ENCODE measurements at places on chromosomes 2 and 18.

- no peak for DNase-seq
Measured at GRCh38 chr2:152479282-152479681, 144.3 kb downstream of the FMNL2 start.

DNA sequence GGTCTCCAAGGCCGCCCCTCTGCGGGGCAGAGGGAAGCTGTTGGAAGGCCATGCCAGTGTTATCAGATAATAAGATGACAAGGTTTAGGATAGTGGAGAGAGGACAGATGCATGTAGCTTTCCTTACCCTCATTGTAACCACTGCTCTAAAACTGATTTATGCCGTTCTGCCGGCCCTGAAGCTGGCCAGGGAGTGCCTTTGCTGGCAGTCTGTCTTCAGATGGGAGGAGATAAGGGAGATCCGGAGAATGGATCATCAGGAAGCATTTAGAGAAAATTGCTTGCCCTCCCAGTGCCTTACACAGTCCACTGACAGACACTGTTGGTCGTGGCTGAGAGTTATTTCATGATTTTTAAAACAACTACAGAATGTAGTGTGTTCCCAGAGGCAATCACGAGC lies 35.4 kb upstream of the MYO3B start:
- no peak for DNase-seq

GRCh38 chr2:94762600-94762999 lies 108.6 kb upstream of the TEKT4 start:
- DNase-seq: no peak

- no peak for DNase-seq
Measured at GRCh38 chr2:200448455-200448854, 61.4 kb downstream of the KCTD18 start.

DNA sequence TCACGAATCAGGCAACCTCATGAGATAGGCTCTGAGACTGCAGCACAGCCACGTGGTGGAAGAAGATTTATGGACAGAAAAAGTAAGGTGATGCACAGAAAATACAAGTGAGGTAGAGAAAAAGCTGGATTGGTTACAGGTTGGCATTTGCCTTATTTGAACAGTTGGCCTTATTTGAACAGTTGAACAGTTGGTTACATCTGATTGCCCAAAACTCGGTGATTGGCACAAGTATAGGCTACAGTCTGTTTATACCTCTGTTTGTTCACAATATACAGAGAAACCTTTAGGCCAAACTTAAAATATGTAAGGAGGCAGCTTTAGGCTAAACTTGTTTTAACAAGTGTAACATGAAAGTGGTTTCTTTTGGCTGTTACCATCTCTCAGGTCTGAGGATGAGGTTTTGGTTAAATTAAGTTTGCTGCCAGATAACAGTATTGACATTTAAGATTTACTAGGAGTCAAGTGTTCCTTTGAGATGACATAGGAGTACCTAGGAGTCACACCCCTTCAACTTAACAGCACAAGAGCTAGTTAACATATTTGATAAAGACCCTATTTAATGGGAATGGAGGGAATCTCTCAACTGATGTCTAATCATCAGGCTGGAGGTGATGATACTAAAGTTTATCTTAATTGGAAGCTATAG lies 16.5 kb upstream of the GPR155 start:
- no peak for DNase-seq

- DNase-seq: no peak
Measured at GRCh38 chr2:86027196-86027921, 78.3 kb downstream of the POLR1A start.

DNA sequence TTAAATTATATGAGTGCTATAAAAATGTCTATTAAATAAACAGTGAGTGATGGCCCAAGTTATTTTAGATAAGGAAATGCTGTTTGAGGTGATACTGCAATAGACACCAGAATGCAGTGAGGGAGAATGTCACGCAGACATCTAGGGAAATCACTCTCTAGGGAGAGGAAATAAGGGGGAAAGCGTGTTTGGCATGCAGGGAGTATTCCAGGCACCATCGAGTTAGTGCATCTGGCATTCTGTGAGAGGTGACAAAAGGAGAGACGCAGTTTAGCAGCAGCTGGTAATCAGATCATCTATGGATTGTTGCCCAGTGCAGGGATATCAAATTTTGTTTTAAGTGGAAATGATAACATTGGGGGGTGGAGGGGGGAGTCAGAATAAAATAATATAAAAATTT lies 175.4 kb upstream of the NETO1 start:
- DNase-seq: no peak

- no peak for DNase-seq
Measured at GRCh38 chr18:5429681-5430080, 114.1 kb downstream of the EPB41L3 start.

GRCh38 chr2:139067072-139067471 lies 286.9 kb upstream of the NXPH2 start:
- no peak for DNase-seq

- no peak for DNase-seq
Measured at GRCh38 chr18:14117606-14118005, 14.6 kb downstream of the ZNF519 start.

DNA sequence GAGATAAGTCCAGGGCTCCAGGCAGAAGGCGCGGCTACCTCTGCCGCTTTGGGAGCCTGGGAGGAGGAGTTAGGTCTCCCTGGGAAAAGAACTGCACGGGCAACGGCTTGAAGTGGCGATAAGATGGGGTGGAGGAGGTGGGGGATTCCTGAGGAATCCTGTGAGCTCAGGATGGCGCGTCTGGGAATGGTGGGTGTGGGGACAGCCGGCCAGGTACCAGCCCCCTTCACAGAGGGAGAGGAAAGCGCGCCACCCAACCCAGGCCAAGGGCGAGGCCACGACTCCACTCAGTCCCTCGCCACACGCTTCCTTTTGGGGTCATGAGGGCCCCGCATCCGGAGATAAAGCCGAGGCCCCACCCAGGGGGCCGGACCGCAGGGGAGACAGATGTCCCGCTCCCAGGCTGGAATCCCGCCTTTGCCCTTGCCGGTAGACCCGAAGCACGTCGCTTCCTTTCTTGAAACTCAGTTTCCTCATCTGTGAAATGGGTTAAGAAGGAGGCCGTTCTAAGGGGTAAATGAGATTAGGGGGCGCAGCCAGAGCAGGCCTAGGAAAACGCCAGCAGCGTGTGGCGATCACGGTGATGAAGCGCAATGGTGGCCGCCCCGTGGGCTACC lies 1.7 kb upstream of the CTDSP1 start:
- no peak for DNase-seq

- DNase-seq: no peak
Measured at GRCh38 chr2:211846714-211847113, 691.9 kb downstream of the ERBB4 start.

DNA sequence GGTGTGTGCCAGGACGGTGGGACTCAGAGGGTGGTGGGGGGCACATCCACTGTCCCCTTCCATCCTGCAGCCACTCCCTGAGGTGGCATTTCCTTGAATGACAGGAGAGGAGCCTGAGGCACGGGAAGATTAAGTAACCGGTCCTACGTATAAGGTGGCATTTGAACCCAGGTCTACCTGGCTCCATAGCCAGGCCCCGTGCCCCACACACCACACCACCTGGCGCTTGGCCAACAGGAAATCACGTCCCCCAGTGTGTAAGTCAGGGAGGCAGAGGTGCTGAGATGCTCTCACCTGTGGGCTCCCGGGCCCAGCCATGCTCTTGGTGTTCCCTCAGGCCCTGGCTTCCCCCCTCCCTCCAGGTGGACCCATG lies 53.7 kb downstream of the HPCAL1 start:
- DNase-seq: no peak

- no peak for DNase-seq
Measured at GRCh38 chr2:42359304-42359964, 1.6 kb downstream of the COX7A2L start.

DNA sequence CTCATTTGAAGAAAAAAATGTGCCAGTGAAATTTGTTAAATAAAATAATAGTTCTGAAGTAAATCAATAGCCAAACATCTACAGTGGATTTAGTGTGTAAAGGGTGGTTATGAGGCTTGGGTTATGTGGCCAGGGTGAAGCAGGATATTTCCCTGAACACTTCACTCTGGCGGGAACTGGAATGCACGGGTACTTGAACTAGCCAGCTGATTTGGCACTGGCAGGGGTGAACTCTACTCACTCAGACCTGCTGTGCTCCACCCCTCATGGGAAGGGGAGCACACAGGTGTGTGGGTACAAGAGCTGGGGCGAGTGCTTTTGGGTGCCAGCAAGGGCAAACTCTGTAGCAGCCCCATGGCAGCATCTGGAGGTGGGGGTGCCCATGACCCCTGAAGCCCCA lies 278.2 kb downstream of the CALCRL start:
- no peak for DNase-seq

DNA sequence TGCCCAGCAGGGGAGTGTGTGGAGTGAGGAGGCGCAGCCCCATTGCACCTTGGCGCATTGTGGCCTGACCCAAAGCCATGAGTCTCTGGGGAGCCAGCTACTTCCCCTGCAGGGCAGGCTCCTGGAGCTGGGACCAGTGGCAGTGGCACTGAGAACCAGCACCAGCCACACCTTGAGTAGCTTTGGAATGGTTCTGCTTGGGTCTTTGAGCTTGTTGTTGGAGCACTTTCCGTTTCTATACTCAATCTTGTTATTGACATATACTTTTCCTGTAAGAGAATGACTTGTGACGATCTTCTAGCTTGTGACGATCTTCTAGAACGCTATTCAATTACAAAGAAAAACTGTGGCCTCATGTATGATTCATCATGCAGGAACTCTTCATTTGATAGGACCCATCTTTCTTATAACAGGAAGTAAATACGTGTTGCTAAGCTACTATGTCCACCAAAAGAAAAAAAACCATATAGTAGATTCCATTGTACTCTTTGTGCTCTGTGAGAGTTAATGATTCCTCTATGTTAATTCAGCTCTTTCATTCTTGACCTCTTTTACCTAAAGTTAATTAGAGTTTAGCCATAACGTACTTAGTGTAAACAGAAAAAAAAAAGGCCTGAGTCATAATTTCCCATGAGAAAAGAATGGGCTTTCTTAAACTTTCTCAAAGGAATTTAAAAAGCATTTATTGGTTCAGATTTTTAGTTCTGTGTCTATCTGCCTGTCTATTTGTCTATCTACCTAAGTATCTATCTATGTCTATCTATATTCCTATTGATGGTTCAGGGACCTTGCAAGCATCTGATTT lies 113.1 kb downstream of the GATA6 start:
- DNase-seq: no peak

- no peak for DNase-seq
Measured at GRCh38 chr2:112885506-112885902, 25.5 kb upstream of the IL37 start.

- no peak for DNase-seq
Measured at GRCh38 chr2:165660361-165660760, 133.7 kb downstream of the GALNT3 start.

GRCh38 chr2:67927501-67927900 lies 135.3 kb downstream of the C1D start:
- no peak for DNase-seq

- no peak for DNase-seq
Measured at GRCh38 chr2:233531955-233532354, 34.6 kb downstream of the USP40 start.

DNA sequence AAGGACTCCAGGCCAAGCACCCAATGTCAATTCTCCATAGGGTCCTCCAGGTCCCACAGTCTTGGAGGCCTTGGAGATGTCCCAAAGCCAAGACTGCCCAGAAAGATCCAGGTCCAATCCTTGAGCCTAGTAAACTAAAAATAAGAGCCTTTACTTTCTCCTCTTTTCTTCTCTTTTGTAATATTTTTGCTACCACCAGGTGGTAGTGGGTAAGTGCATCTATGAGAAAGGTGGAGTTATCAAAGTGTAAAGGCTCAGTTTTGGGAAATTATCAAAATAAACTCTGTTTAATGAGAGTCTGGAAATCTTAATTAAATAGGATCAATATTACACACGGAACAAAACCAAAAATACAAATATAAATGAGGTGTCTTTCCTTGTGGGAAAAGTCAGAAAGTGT lies 276.4 kb downstream of the ALK start:
- DNase-seq: no peak

DNA sequence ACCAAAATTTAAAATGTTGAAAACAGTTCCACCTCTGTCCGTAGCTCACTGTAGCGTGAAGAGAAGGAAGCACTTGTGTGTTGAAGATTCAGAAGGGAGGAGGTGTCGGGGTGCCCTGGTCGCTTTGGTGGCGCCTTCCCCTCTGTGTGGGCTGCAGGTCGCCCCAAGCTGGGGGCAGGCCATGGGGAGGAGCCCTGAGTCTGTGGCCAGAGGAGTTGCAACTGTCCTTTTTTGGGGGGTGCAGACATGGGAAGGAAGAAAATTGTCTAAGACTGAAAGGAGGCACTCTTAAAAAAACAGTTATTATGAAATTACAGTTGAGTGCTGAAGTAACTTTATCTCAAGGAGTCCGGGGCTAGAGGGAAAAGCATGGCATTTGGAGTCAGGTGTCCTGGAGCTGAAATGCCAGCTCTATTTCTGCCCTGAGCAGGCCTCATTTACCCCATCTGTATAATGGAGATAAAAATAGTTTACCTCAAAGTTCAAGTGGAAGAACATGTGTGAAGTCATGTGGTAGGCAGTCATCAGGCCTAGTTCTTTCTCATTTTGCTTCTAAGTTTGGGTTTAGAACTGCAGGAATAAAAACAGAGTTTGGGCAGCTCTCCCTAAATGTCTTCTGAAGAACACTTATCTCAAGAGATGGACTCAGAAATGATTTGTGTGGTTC lies 82.1 kb downstream of the RNF144A start:
- no peak for DNase-seq

DNA sequence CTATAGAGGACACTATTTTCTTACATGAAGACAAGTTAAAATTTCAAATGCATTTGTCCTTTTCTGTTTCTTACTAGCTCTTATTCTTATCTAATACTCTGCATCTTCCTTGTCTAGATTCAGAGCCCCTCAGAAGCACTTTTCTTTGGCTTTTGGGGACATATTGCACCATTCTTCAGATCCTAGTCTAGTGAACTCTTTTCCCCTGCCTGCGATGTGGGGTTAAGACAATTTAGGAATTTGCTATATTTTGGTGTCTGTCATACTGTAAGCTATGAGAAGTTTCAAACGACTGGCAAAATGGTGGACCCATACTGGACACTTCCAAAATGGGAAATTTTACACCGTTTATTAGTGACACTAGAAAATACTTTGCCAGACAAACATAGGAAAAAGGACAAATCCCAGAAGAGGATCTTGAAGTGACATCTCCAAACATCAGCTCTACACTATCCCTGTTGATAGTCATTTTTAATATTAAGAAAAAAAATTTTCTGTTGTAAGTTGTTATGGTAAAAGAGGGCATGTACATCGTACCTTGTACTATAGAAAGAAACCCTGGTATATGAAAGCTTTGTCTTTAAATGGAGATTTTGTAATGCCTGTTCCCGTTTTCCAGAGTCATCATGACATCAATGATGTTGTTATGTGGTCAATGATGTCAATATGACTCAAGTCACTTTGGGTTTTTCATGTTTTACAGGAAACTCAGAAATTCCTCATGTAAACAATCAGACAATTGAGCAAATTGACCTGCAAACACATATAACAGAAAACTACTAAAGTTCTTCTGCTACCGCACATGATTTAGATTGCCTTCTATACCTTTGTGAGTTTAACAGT lies 4.4 kb upstream of the KYNU start:
- DNase-seq: no peak

GRCh38 chr2:76867854-76868253 lies 654.3 kb downstream of the LRRTM4 start:
- no peak for DNase-seq

- no peak for DNase-seq
Measured at GRCh38 chr2:197708331-197708730, 3.2 kb downstream of the MARS2 start.

- DNase-seq: no peak
Measured at GRCh38 chr2:100344433-100344832, 22.1 kb upstream of the LONRF2 start.

All from activated CD4-positive, alpha-beta T cell treated with anti-CD3 and anti-CD28 coated beads, Interleukin-2, amount 50 U/mL, for 24 hours (primary cell).